CD4-positive, alpha-beta T cell (primary cell): ENCODE measurements at places on chromosomes 11 and 22. TPM values are rescaled to one million over a fixed set of nuclear protein-coding genes. Genes with fewer than 3 reads are reported as not detected.
A peak's percentile ranks its signal among the peaks of the same experiment; 100 is the strongest.

GRCh38 chr22:48083502-48083901 is 1321.1 kb downstream of the TBC1D22A start:
- H3K27ac ChIP-seq: no peak overlapping the region
- peaks cover 5% of the 10 kb centered on the region for H3K27me3 ChIP-seq
- H3K4me1 ChIP-seq: peaks cover 21% of the 10 kb centered on the region
- no peak for DNase-seq

DNA sequence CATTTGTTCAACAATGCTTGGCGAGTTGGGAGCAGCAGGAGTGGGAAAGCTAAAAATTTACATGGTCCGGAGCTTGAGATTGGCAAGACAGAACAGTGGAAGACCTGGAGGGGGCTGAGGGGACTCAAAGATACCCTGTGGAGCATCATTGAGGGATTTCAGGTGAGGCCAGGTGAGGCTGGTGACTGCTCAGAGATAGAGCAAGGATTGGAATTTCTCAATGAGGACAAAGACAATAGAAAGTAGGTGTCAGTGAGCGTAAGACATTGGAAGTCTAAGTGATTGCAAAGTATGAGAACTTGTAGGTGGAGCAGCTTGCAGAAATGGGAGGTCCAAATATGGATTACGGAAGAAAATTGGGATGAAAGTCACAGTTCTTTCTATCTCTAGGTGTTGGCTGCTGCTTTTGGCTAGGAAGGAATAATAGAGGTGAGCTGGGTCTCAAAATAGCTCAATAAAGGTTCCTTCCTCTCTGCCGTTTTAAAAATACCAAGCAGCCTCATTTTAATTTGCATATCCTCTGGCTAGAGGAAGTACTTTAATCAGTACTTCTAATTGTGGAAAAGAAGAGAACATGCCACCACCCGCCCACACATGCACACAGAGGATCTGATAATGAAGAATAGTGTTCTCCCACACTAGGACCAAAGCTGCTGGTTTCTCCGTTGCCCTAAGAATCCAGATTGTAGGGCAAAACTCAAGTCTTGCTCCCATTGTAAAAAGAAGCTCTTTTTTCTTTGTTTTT is 41.8 kb upstream of the SORL1-AS1 start:
- peak; percentile 49 for DNase-seq
- H3K27me3 ChIP-seq: no peaks in the 10 kb centered on the region
- H3K36me3 ChIP-seq: peaks cover 67% of the 10 kb centered on the region
- H3K4me1 ChIP-seq: peaks cover 16% of the 10 kb centered on the region

DNA sequence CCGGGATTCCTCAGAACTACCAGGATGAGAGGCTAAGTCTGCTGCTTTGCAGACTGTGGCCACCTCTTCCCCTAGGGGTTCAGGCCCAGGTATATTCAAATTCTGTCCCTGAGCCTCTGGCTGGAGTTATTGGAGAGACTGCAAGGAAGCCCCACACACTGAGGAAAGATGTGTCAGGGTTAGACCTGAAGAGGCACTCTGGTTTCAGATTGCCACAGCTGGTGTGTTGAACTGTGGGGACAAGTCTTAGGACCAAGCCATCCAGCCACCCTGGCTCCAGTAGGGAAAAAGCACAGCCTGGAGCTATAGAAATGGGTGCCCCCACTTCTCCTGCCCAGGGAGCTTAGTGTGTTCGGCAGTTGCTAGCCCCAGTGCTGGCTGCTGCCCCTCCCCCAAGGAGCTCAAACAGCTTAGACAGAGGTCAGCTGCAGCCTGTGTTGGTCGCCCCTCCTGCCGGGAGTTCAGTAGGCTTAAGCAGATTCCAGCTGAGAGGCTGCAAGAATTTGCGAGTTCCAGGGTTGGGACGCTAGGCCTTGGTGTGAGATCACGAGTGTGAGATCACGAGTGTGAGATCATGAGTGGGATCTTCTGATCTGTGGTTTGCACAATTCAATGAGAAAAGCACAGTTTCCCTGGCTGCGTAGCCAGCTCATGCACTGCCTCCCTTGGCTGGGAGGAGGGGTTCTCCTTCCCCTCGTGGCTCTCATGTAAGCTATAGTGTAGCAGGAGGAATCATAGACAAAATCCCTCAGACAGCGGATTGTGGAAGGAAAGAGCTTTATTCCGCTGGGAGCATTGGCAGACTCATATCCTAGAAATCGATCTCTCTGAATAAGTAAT is 552.1 kb upstream of the CHORDC1 start:
- H3K36me3 ChIP-seq: no peaks in the 10 kb centered on the region
- DNase-seq: no peak
- H3K27me3 ChIP-seq: no peaks in the 10 kb centered on the region
- no peak overlapping the region for H3K4me3 ChIP-seq
- no peaks in the 10 kb centered on the region for H3K4me1 ChIP-seq

GRCh38 chr11:1589996-1590395 is 4.9 kb upstream of the KRTAP5-1 start:
- no peak for DNase-seq
- H3K36me3 ChIP-seq: no peaks in the 10 kb centered on the region
- no peak overlapping the region for H3K27ac ChIP-seq
- peaks cover 39% of the 10 kb centered on the region for H3K4me1 ChIP-seq
- H3K4me3 ChIP-seq: no peak overlapping the region

DNA sequence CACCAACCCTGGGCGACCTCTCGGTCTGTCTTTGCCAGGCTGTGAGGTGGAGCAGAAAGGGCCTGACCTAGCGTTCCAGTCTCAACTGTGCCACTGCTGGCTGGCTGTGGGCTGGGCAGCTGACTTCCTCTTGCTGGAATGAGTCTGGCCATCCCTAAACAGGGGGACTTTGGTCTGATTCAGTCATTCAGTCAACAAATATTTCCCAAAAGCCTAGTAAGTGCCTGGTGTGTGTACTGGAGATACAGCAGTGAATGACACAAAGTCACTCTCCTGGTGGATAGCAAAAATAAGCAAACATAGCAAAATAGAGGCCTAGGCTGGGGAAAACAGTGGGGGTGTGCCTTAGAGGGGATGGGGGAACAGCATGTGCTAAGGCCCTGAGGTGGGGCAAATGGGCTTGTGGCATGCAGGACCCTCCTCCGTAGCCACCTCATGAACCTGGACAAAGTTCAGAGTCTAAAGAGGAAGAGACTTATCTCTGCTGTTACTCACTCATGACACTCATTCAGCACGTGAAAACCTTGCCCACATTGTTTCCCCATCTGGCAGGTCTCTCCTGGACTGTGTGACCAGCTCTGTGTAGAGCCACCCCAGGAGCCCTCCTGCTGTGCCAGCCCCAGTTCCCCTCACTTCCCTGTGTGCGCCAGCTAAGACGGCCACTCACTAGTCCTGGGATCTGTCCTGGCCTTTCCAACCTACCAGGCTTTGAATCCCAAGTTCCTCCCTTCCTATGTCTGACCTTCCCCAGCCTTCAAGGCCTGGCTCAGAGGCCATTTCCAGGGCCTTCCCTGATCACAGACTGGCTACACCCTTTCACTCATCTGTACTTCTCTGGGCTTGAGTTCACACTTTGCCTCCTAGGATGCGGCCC is 4.7 kb downstream of the GUCD1 start:
- H3K36me3 ChIP-seq: peaks cover 40% of the 10 kb centered on the region
- H3K27me3 ChIP-seq: no peaks in the 10 kb centered on the region

DNA sequence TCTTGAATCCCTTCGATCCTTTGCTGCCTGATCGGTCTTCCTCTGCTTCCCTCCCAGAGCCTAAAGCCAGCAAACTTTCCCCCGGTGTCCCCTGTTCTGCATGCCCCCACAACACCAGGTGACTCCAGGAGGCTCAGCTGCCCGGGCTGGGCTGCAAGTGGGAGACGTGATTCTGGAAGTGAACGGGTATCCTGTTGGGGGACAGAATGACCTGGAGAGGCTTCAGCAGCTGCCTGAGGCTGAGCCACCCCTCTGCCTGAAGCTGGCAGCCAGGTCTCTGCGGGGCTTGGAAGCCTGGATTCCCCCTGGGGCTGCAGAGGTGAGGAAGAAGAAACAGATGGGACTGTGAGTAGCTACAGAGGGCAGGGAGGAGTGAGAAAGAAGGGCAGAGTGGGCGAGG is 3.6 kb downstream of the NHERF4 start:
- DNase-seq: no peak
- H3K4me1 ChIP-seq: no peaks in the 10 kb centered on the region
- H3K36me3 ChIP-seq: no peaks in the 10 kb centered on the region
- no peaks in the 10 kb centered on the region for H3K27me3 ChIP-seq
- H3K4me3 ChIP-seq: no peak overlapping the region
- H3K27ac ChIP-seq: no peak overlapping the region

DNA sequence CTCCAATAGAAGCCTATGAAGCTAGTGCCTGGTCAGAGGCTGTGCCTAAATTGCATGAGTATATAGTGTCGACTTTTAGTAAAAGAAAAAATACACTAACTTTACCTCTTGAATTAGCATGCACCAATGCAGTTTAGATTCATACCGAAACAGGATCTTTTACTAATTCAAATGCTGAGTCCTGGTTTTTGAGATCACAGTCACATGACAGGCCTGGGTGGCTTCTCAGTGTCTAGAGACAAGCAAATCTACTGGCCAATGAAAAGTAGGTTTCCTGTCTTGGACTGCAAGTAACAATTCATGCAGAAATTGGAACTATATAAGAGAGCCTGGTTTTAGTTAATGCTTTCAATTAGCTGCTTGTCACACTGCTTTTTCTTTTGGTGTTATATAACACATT is 7.2 kb downstream of the ARHGEF12 start:
- DNase-seq: no peak
- H3K36me3 ChIP-seq: no peaks in the 10 kb centered on the region
- peaks cover 24% of the 10 kb centered on the region for H3K4me1 ChIP-seq
- no peak overlapping the region for H3K4me3 ChIP-seq
- peaks cover 80% of the 10 kb centered on the region for H3K27me3 ChIP-seq

FAT3 gene
- not detected for total RNA-seq

PITPNM1 gene
- 90.0 TPM for total RNA-seq

INS gene
- not detected for total RNA-seq
